ENCODE measurements at places on chromosomes 2 and 18. TPM values are rescaled to one million over a fixed set of nuclear protein-coding genes. Genes with fewer than 3 reads are reported as not detected.

NOSTRIN gene
- total RNA-seq, result 10.0 TPM

DNA sequence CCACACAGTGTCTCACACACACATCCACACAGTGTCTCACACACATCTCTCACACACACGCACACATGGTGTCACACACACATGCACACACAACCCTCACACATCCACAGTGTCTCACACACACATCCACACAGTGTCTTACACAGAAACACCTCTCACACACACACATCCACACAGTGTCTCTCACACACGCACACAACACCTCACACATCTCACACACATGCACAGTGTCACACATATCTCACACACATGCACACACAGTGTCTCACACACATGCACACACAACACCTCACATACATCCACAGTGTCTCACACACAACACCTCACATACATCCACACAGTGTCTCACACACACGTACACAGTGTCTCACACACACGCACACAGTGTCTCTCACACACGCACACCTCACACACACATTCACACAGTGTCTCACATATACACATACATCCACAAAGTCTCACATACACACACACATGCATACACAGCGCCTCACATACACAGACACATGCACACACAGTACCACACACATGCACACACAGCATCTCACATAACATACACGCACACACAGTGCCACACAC, 473.9 kb upstream of the HS6ST1 start:
- no peak for DNase-seq

GRCh38 chr2:188601391-188601790, 309.7 kb downstream of the GULP1 start:
- DNase-seq, result no peak

DNA sequence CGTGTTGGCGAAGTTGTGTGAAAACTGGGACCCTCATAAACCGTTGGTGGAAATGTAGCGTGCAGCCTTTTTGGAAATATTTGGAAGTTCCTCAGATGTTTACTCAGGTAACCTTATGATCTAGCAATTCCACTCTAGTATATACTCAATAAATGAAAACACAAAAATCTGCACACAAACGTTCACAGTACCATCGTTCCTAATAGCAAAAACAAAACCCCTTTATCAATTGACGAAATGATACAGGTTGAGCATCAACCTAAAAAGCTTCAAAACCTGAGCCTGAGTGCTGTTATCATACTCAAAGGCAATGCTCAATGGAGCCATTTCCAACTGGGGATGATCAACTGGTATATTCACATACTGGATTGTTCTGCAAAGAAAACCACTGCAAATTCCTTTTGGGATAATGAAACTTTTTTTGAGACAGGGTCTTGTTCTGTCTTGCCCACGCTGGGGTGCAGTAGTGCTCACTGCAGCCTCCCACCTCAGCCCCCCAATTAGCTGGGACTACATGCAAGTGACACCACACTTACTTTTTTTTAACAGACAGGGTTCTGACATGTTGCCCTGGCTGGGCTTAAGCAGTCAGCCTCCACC, 777 bp upstream of the C18orf32 start:
- no peak for DNase-seq

DNA sequence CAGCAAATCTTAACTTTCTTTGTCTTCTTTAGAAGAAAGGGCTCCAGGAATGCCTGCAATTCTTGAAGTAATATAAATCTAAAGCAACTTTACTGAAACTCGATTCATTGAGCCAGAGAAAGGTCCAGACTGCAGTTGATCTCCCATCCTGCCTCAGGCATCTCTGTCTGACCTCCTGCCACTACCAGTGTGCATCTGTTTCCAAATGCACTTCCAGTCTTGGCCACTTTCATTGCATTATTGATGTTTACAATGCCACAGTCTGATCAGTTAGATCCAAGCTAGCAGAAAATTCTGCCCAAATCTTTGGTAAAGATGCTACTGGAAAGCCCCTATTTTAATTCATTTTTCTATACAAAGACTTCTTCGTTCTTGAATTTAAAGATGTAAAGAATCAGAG, 158.0 kb downstream of the RAPGEF4 start:
- DNase-seq, result no peak

DNA sequence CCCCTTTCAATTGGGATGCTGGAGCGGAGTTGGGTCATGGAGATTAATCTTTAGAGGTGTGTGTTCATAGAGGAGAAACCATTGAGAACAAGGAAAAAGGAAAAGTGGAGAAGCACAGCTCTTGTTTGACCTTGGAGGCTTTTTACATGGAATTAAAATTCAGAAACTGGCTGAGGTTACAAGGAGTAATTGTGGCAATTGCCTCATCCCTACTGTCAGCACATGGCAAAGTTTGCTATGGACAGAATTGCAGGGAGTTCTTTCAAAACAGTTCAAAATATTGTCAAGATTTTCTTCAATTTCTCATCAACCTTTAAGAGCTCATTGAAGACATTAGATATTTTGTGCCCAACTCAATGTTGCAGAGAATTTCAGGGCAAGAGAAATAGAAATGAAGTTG, 232.7 kb downstream of the SLC8A1 start:
- no peak for DNase-seq

- no peak for DNase-seq
Observed at GRCh38 chr2:16509042-16509441, 156.6 kb downstream of the CYRIA start.

- DNase-seq, result no peak
Observed at GRCh38 chr2:101858246-101858645, 133.5 kb upstream of the IL1R2 start.

GRCh38 chr18:57744211-57744694, 58.9 kb downstream of the ATP8B1 start:
- DNase-seq, result no peak

DNA sequence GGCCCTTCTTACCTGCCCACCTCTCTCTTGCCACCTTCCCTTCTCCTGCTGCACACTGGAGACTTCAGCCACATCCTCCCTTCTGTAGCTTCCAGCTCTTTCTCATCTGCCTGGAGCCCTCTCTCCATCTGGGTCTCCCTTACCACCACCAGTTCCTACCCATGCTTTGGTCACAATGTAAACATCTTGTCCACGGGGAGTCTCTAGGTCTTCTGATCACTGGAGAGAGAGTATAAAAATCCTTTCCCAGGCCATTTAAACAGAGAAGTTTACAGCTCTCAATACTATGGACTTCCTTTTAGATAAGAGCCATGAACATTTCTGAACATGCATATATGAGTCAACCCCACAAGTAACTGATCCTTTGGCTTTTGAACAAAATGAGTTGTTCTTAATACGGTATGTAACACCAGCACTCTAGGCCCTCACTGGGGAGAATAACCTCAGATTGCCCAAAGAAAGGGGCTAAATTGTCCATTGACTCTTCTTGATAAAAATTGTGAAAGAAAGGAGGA, 5.8 kb downstream of the ARHGAP25 start:
- DNase-seq, result no peak

GRCh38 chr18:400456-400855, 100.0 kb downstream of the COLEC12 start:
- DNase-seq, result no peak

STK17B gene
- 23.2 TPM for total RNA-seq

GRCh38 chr2:150142561-150142960, 344.9 kb downstream of the RND3 start:
- no peak for DNase-seq

OTX1 gene
- 0.58 TPM for total RNA-seq

- no peak for DNase-seq
Observed at GRCh38 chr2:238791354-238791753, 56.5 kb upstream of the TWIST2 start.

STAT4 gene
- total RNA-seq, result 10.4 TPM

PARD3B gene
- total RNA-seq, result 5.8 TPM

DNA sequence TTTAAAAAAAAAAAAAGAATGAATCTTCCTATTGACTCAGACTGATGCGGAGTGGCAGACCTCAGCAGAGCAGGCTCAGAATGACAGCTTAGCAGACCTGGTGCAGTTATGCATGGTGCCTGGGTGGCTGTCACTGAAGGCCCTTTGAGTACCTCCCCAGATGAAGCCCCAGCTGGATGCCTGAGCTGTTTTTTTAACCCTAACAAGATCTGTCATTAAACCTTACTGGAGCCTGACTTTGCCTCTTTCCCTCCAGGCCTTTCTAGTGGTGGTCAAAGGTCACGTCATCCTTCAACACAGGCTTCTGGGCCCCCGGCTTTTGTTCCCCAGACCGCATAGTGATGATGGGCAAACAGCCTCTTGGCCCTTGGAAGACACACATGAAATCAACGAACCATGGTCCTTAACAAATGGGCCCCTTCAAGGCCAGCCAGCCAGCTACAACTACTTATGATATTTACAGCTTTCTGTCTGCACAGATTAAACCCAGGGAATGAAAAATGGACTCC, 138.3 kb upstream of the CYP1B1 start:
- no peak for DNase-seq

DNA sequence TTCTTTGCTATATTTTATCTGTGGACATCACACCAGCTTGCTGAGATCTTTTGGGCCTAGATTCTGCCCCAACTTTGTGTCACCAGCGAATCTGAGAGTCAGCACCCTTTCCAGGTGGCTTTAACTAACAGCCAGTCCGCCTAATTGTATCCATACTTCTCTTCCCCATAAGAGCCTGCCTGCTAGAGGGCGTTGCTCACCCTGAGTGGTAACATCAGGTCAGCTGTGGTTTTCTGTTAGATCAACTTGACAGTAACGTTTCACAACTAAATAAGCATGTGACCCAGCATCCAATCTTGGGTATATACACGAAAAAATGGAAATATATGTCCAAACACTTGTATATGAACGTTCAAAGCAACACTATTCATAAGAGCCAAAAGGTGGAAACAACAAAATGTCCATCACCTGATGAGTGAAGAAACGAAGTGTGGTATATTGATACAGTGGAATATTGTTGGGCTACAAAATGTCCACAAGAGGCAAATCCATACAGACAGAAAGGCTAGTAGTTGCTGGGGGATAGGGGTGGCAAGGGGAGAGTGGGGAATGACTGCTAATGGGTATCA, 24.9 kb downstream of the EFHD1 start:
- DNase-seq, result no peak

GRCh38 chr2:159904127-159904958, 106.3 kb upstream of the CD302 start:
- DNase-seq, result no peak

- no peak for DNase-seq
Observed at GRCh38 chr18:58227361-58227930, 183.4 kb downstream of the NEDD4L start.

GALNT13 gene
- 35.1 TPM for total RNA-seq

R3HDM1 gene
- 22.5 TPM for total RNA-seq

DNA sequence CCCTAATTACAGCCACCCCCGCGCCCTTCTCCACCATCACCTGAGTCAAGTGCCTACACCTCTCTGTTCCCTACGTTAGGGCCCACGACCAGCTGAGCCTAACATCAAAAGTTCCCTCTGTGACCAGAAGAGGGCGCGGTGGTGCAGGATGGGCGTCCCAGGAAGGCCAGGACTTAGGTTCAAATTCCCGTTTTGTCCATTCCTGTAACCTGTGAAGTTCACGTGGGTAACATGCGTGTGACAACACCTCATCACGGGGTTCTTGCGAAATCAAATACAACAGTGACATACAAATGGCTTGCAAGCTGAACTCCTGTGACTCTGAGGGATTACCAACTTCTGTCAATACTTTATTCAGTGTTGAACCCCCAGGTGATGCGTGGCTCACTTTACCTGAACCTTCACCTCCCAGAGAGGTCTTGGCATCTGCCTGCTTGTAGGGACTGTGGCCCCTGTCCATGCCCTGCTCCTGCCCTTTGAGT, 207.9 kb downstream of the ARL4C start:
- DNase-seq, result peak; percentile 61

- no peak for DNase-seq
Observed at GRCh38 chr2:176380341-176380740, 111.1 kb downstream of the MTX2 start.

DNA sequence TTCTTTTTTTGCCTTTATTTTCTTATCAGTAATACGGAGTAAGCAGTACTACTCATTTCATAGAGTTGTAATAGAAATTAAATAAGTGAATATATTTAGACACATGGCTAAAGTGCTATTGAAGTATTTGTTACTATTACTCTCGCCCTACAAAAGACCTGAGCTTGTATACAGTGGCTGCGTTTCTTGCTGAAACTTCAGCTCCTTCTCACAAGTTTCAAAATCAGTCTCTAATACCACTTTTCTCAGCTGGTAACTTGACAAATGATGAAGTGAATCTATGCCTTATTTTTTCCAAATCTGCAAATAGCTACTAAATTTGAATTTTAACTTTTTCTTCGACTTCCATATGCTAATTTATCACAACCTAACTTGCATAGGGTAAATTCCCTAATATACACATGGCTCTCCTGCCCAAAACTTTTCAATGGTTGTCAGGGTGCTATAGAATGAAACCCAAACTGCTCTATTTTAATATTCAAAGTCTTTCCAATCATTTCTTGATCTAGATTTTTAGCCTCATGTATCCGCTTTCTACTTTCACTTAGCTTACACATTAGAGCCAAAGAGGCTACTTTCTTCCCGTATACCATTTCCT, 347.8 kb upstream of the GULP1 start:
- DNase-seq, result no peak

DNA sequence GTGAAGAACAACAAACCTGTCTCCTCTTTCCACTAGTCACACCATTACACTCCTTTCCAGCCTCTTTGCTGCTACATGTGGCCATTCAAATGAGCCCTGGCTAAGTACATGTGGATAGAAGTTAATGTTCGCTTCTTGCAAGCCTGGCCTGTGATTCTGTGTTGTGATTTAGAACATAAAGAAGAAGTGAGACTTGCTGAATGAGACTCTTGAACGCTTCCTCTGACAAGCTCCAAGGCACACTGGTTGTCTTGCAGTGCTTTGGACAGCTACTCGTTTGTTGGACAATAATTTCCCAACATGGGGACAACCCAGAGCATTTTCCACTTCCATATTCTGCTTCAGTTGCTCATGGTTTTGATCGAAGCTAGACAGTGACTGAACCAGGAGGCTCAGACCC, 57.3 kb downstream of the CCDC74A start:
- no peak for DNase-seq

FBXO15 gene
- total RNA-seq, result 1.1 TPM

DNA sequence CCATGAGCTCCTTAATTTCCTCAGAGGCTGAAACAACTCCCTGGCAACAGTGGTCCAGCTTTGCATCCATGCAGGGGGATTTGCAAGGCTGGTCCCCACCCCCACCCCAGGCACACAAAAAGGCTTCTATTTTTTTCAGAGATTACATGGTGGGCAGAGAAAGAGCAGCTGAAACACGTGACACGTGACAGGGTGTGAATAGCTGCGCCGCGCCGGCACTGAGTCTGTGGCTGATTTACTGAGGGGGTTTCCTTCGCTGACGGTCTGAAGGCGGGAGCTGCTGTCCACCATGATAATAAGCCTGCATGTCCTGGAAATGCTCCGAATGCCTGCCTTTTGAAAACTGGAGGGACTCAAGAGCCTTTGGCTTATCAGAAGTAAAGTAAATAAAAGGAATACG, 50.7 kb upstream of the APCDD1 start:
- no peak for DNase-seq

RABL2A gene
- total RNA-seq, result 8.8 TPM

FKBP7 gene
- 13.0 TPM for total RNA-seq

- peak; percentile 73 for DNase-seq
Observed at GRCh38 chr18:5466256-5466655, 77.5 kb downstream of the EPB41L3 start.

All from NCI-H460 (cell line).